AG04450 (cell line): ENCODE measurements at places on chromosomes 11 and 22.

DNA sequence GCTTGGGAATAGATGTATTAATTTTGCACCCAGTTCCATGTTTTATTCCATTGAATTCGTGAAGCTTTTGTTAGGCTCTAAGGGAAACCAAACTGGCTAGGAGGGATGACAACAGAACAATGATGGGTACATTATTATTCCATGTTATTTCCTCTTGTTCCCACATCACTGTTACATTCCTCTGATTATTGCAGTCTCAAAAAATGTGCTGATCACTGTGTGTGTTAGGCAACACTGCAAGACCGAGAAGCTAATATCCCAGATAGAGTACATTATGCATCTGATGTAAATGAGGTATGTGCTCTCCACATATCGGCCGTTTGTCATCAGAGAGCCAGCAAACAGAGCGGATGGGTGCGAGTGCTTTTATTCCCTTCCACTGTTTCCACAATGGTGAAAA lies 327.9 kb downstream of the SOX6 start:
- DNase-seq: no peak

GRCh38 chr22:32717337-32718240 lies 83.9 kb upstream of the TIMP3 start:
- peak; percentile 70 for DNase-seq

DNA sequence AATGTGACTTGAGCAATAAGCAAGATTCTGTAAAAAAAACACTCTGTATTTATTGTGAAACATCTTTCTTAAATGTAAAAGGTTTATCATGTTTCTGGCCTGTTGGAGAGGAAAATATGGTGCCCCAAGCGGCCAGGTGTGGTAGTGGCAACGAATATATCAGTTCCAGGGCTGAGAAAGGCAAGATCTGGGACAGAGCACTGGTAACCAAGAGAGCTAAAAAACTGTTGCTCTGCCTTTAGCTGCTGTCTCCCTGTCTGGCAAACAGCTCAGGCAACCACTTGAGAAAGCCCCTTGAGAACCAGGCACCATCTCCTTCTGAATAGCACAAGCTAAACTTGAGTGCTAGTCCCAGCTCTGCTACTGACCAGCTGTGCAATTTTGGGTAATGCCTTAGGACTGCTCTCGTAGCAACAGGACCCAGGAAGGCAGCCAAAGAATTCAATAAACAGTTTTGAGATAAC lies 129.9 kb downstream of the KCNC1 start:
- no peak for DNase-seq

GRCh38 chr11:75298191-75298975 lies 53.1 kb downstream of the ARRB1 start:
- no peak for DNase-seq

DNA sequence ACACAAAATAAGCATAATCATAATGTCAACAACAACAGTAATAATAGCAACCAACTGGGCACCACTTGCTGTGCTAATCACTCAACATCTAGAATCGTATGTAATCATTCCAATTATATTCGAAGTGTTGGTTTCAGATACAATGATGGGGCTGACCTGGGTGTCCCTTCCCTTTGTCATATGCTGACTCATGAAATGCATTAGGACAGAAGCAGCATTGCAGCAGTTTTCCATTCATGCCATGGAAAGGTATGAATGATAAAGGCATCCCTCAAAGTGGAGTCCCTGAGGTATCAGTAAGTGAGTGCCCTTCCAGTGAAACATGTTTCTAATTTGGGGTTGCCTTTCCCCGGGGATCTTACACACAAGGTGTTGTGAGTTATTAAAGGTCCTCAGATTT lies 46.3 kb upstream of the ANO3 start:
- DNase-seq: no peak

GRCh38 chr22:40441761-40442390 lies 71.5 kb downstream of the SGSM3 start:
- no peak for DNase-seq

DNA sequence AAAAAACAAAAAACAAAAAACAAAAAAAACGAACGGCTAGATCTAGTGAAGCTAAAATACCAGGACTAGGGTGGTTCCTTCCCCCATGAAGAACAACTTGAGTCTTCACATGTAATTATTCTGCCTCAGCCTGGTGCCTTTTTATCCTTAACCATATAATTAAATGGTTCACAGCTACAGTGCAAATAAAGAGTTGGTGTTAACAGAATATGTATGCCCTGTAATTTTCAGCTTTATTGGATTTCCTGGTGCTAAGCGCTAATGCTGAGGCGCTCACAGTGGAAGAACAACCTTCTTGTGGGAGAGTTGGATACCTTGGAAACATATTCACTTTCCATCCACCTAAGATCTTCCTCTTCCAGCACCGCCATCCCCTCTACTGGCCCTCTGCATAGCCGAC lies 158.5 kb upstream of the SORL1-AS1 start:
- DNase-seq: no peak

GRCh38 chr11:47383071-47383470 lies 4.7 kb upstream of the SPI1 start:
- no peak for DNase-seq

- DNase-seq: no peak
Observed at GRCh38 chr11:104275992-104276391, 112.0 kb upstream of the PDGFD start.

DNA sequence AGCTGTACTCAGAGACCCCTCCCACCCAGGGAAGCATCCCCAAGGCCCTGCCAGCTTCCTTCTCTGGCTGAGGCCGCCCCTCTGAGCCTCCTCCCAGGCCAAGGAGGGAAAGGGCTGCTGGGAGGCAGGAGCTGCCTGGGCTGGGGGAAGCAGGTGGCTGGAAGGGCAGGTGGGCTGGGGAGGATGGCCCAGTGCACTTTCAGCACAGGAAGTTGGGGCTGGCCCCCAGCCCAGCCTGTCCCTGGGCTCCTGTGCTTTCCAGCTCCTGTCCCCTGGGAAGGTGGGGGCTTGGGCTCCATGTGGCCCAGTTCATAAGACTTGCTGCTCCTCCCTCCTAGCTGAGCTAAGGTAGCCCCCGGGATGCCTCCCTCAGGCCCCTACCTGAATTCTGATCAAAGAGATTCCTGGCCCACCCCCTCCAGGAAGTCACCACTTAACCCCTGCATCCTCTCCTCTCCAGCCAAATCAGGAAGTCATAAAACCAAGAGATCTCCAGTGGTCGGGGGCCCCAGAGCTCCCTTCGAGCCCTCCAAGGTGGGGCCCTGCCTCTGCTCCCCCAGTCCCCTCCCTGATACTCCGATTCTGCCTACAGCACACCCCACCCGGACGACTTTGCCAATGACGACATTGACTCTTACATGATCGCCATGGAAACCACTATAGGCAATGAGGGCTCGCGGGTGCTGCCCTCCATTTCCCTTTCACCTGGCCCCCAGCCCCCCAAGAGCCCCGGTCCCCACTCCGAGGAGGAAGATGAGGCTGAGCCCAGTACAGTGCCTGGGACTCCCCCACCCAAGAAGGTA lies 4.9 kb downstream of the PPP1CA start:
- DNase-seq: no peak

- no peak for DNase-seq
Observed at GRCh38 chr11:10751581-10751940, 515 bp downstream of the CTR9 start.

DNA sequence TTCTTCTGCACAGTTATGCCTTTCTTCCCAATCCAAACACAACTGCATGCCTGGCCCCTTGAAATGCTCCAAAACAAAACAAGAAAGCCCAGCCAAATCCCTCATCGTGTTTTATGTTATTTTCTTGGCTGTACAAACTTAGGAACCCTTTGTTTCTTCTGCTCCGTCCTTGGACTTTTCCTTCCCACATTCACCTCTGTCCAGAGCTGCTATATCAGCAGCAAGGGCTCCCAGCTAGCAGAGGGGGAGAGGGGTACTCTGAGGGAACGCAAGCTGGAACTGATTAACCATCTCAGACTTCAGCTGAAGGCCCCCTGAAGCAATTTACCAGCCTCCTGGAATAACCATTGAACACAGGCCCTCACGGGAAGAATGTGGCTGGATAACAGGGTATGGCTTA lies 214.7 kb downstream of the TENM4 start:
- DNase-seq: no peak

DNA sequence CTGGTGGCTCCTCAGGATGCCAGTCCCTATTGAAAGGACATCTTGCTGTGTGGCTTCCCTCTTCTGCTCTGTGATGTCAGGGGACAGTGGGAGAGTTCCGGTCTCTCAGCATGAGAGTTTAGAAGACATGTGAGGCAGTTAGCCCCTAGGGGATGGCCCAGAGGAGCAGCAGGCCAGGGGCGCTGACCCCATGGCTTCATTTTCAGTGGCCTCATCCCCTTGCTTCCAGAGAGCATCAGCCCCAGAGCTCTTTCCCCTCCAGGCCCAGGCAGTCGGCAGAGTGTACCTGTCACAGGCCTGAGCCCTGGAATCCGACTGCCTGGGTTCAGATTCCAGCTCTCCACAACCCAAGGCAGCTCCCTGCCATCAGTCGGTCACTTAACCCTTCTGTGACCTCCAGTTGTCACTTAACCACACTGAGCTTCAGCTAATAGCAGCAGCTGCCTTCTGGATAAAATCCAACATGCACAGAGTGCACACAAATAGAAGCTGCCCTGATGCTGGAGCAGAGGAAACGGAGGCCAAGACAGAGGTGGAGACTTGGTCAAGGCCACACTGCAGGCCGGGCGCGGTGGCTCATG lies 14.1 kb upstream of the LRRC10B start:
- no peak for DNase-seq

GRCh38 chr11:849951-850774 lies 7.5 kb downstream of the TSPAN4 start:
- no peak for DNase-seq
